Activated CD4-positive, CD25-positive, alpha-beta regulatory T cell treated with anti-CD3 and anti-CD28 coated beads, Interleukin-2, amount 50 U/mL, for 72 hours (primary cell): ENCODE measurements at places on chromosomes 2 and 18.

DNA sequence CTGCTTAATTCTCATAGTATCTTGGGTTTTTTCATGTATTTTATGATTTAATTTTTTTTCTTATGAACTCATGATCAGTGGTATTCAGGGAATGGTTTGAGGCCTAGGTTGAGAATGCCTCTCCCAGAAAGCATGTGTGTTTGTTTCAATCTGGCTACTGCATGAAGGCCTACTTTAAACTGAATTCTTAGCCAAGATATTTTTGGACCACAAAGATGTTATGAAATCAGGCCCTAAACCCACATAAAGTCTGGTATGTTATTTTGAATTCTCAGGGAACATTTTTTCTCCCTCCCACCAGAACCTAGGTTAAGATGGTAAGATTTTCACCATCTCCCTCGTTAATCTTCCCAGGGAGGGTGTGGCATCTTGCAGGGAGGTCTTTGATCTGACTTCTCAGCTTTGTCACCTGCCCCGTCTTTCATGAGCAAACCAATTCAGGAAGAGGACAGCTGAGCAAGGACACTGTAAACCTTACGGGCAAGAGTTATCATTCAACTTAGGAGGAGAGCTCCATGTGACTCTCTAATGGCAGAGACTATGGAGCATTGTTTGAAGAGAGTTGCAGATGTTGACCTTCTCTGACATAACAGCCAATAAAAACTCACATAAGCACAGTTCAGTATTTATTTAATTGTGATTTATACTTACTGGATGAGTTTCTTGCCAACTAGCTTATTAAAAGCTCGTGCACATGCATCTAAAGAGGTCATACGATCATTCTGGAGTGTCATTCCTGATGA, 21.3 kb upstream of the ACKR3 start:
- no peak for DNase-seq

- no peak for DNase-seq
Measured at GRCh38 chr2:71070294-71071093, 2.0 kb downstream of the NAGK start.

- peak; percentile 34 for DNase-seq
Measured at GRCh38 chr18:38940863-38941531, 1375.4 kb upstream of the CELF4 start.

DNA sequence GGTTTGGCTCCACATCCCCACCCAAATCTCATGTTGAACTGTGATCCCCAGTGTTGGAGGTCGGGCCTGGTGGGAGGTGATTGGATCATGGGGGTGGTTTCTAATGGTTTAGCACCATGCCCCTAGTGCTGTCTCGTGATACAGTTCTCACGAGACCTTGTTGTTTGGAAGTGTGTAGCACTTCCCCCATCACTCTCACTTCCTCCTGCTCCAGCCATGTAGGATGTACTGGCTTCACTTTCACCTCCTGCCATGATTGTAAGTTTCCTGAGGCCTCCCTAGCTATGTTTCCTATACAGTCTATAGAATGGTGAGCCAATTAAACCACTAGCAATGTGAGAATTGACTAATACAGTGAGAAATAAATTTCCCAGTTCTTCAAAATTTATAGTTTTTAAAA, 325.9 kb downstream of the FSIP2 start:
- no peak for DNase-seq

GRCh38 chr2:98205889-98206288, 118.9 kb downstream of the VWA3B start:
- DNase-seq, result no peak

GRCh38 chr2:27006602-27007415, 26.0 kb upstream of the TMEM214 start:
- DNase-seq, result no peak

DNA sequence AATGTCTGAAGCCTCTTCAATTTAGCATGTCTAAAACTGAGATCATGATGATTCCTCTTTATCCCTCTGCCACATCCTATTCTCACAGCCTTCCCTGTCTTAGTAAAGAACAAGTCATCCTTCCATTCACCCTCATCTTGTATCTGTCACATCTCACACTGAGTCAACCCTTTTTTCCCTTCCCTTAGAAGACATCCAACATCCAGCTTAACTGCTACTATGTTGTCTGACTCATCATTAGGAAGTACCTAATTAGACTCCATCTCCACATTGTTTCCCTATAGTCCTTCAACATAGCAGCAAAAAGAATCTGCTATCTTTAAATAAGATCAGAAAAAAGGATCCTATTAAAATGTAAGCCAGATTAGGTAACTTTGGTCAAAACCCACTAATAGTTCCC, 85.2 kb upstream of the GRB14 start:
- no peak for DNase-seq

DNA sequence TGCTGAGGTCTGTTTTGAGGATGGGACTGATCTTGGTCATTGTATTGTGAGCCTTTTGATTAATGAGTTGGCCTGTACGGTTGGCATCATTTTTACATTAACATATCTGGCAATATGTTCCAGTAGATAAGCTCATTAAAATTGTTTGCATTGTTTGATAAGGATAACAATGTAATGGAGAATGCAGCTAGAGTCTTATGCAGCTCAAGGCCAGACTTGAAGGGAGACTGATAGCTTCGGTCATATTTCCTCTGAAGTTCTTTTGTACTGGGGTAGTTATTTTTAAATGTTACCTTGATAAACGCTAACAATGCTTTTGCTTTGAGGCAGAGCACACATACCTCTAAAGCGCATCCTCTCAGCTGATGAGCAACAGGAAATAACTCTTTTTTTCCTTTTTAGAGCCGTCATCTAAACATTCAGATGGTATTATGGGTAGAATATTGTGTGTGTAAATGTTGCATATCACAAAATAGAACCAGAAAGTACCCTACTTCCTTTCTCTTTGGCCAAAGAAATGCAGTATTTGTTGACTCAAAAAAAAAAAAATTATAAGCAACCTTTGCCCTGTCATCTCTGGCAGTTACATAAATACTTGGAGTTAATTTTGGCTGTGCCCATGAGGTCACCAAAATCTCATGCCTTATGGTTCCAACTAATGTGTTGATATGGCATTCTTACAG, 1.3 kb downstream of the MAPRE2 start:
- DNase-seq, result no peak

DNA sequence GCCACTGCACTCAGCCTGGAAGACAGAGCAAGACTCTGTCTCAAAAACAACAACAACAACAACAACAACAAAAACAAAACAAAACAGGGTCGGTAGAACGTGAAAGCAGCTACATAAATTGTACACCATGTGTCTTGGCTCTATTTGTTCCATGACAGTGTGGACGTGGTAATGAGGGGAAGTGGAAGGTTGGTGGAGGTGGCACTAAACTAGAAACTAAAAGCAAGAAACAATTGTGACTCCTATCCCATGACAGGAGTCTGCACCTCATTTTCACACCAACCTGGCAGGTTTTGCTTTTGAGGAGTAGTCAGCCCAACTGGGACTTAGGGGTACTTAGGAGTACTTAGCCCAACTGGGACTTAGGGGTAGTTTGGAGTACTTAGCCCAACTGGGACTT, 62.5 kb upstream of the MRPS9 start:
- DNase-seq, result no peak

DNA sequence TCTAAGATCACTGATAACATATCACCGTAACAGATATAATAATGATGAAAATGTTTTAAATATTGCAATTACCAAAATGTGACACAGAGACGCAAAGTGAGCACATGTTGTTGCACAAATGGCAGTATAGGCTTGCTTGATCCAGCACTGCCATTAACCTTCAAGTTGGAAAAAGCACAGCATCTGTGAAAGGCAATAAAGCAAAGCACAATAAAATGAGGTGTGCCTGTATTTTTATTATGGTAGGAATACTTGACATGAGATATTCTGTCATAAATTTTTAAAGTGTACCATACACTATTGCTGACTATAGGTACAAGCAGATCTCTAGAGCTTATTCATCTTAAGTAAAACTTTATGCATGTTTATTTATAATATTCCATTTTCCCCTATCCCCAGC, 312.2 kb downstream of the PTH2R start:
- no peak for DNase-seq

DNA sequence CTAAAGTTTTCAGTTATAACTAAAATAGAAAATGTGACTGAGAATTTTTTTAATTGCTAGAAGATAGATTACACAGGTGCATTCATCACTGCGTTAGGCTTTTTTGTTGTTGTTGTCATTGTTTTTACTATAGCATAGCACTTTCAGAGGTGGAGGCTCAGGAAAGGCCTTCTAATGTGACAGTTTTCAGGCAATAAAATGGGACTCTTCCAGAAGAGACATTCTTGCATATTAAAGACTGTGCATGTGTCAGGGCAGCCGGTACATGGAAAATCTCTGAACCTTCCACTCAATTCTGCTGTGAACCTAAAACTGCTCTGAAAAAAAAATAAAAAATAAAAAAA, 175.2 kb downstream of the METTL4 start:
- DNase-seq, result no peak

GRCh38 chr2:196176142-196176738, 4.9 kb upstream of the STK17B start:
- peak; percentile 69 for DNase-seq

GRCh38 chr2:12555012-12555645, 161.6 kb upstream of the TRIB2 start:
- no peak for DNase-seq

DNA sequence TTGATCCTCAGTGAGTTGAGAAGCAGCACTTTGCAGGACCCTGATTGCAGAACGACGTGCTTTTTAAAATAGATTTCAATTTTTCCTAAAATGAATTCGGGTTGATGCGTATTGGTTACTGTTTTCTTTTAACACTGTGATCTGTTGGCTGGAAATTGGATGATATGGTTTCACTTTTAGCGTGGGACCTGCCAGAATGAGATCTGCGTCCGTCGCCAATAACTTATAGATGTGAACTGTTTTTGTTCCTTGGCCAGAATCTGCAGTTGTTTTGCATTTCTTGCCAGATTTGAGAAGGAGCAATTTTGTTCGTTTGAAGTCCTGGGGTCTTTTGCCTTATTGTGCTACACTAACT, 703 bp downstream of the UGGT1 start:
- DNase-seq, result no peak

DNA sequence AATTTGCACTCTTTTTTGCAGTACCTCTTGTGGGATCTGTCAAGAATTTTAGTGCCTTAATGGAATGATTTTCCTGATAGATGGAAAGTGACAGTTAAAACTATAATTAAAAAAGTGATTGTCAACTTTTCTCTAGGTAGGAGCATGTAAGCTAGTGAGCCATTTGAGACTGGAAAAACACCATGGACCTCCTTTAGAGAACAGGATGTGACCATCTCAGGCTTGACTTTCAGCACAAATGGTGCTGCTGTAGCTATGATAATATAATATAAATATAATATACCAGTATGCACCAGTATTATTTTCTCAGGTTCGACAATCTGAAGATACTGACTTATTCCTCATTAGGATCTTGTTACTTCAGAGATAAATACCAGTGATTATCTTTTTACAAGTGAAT, 27.8 kb downstream of the ZNF236 start:
- DNase-seq, result no peak

DNA sequence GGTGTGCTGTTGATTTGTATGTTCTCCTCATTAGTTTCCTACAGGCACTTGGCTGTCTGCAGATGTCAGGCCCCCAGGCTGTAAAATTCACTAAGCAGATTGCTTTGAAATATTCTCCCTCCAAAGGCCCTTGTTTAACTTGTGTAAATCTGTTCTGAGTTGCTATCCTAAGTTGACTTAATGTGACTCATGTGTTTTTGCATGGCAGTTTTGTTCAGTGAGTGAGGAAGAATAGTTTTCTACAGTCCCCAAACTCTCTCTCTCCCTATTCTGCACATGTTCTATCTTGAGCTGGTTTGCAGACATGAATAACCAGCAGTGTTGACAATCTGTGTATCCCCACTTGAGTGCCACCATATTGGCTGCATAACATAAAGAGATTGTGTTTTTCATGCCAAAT, 1005.4 kb upstream of the DDX18 start:
- DNase-seq, result no peak

DNA sequence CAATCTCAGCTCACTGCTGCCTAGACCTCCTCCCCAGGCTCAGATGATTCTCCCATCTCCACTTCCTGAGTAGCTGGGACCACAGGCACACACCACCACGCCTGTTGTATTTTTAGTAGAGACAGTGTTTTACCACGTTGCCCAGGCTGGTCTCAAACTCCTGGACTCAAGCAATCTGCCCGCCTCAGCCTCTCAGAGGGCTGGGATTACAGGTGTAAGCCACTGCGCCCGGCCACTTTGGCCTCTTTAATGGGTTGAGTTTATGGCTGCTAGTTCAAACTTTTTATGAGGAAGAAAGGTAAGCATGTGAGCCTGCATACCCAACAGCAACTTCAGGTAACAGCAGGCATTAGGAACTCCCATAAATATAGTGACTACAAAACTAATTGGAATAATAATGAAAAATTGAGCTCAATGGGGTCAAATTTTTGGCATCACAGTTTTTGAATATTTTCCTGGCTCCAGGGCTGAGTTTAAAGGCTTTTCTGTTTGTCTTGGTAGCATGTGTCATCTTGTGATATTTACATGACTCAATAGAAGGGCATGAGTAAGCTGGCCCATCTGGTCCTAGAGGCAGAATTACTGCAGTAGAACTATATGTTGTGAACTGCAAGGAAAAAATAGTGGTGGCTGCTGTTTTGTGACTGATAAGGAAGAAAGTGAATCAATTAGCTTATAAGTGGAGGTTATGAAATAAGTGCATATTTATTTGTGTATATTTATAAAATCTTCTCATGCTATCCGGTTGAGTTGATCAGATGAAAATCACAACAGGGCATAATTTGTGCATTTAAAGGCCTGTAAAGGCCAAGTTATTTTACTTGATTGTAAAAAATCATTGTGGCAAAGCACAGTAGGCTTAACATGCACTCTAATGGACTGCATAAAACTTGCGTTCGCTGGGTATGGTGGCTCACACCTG, 24.8 kb downstream of the GALM start:
- no peak for DNase-seq

DNA sequence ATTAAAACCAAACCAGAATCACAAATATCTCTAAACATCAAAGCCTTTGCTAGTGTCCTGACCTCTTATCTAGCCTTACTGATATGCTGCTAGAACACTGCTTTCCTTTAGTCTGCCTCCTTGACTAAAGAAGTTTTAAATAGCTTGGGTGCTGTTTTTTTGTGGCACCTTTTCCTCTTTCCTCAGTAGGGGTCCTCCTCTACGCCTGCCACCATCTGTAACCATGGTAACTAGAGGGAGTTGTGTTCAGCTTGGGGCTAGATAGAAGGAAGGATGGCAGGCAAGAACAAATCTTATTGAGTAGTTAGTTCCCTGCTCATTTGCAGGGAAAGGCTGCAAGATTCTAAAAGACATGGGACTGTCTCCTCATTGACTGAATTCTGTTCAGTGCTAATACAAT, 86.0 kb downstream of the TAF4B start:
- no peak for DNase-seq

DNA sequence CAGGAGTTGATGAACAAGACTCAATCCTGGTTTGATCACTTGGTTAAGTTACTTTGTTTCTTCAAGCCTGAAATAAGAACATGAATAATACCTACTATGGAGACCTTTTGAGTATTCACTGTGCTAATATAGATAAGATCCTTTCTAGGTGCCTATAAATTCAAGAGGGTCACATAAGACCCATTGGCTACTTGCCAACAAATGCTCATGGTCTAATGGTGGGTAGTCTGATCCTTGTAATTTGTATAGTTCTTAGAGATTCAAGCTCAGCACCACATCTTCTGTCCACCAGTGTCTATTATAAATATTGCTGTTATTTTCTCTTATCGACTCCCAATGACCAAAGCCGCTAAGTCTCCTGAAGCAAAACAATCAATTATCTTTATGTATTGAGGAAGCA, 27.4 kb upstream of the ACSL3 start:
- DNase-seq, result no peak
